ENCODE measurements at places on chromosomes 2 and 18.

DNA sequence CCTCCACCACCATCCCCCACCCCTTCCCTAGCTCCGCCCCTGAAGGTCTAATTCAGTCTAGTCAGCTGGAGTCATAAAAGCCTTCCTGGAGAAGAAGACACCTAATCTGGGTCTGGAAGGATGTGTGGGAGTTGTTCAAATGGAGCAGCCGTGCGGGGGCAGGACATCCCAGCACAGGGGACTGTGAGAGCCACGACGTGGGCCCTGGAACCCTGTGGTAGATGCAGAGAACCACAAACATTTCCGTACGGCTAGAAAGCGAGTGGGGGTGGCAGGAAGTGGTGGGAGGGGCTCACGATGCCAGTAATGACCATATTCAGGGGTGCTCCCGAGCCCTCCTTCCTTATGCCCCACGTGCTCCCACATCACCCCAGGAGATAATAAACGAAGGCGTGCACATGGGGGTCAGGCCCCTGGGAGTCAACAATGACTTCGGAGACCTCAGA is 20.9 kb upstream of the COL6A3 start:
- DNase-seq = no peak

DNA sequence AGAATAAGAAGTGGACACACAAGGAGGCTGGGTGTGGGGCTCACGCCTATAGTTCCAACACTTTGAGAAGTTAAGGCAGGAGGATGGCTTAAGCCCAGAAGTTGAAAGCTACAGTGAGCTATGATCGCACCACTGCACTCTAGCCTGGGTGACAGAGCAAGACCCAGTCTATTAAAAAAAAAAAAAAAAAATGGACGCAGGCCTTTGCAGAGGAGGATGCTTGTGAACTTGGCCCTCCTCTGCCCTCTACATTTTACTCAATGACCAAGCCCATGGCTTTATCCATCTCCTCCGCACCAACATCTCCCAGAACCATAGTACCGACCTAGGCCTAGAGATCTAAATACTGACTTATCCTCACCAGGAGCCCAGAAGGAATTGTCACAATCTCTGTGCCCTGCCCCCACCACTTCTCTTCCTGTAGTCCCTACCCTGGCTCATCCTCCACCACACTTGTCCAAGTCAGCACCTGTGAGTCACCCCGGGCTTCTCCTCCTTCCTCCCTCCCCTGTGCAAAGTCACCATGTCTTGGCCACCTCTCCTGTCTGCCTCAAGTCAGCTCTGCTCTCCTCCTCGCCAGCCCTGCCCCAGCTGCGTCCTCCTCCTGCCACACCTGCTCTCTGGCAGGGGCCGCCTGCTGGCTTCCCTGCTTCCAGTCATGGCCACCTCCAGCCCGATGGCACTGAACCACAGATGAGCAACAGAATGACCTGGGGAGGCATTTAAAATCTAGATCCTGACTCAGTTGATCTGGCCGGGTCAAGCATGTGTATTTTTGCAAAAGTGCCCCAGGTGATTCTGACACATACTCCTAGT is 35.8 kb upstream of the ASPRV1 start:
- no peak for DNase-seq

GRCh38 chr2:68121873-68122679 is 35.6 kb upstream of the PNO1 start:
- peak; percentile 64 for DNase-seq

GRCh38 chr2:196105951-196106350 is 37.3 kb upstream of the DNAH7 start:
- DNase-seq = no peak

- DNase-seq = no peak
These were observed 273.1 kb upstream of the FANCL start for GRCh38 chr2:58514252-58514651.

- no peak for DNase-seq
These were observed 242.8 kb upstream of the RBMS1 start for GRCh38 chr2:160736148-160737028.

DNA sequence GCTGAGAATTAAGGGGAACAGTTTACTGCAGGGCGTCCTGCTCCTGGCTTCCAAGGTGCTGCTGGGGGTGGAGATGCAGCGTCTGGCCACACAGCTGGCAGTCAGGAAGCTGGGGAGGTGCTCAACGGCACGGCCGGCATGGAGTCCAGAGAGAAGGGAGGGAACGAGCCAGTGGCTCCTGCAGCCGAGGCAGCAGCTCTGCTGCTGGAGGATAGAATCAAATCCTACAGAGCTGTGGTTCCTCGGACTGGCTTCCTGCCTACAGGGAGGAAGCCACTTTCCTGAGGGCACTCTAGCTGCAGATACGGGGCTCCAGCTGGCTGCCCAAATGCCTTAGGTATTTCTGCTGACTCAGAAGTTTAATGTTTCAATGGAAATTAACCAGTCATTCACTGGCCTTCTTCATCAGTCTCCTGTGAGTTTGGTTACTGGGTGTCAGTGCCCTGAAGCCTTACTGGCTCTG is 266.3 kb downstream of the TWIST2 start:
- DNase-seq = no peak

DNA sequence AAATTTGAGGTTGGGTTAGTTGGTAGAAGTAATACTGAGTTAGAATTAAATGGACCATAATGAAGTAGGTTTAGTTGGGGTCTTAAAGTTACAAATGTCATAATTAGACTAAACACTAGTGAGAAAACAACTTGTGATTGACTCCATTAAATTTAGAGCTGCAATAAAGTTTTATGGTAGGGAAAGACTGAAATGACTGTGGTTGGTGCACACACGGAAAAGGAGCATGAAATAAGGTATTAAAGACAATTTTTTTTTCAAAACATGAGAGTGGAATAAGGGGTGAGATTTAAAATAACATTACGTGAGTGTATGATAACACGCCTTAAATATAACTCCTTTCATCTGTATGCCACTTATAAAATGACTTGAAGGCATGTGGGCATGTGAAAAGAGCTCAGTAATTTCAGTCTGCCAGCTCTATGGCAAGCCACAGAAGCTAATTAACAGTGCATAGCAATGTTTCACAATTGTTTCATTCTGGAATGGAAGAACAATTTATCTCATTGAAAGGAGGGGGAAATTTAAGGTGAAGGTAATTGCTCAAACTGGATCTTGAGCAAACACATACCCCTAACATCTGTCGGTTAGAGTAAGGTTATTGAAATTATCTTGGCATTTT is 1.4 kb downstream of the FRZB start:
- no peak for DNase-seq

DNA sequence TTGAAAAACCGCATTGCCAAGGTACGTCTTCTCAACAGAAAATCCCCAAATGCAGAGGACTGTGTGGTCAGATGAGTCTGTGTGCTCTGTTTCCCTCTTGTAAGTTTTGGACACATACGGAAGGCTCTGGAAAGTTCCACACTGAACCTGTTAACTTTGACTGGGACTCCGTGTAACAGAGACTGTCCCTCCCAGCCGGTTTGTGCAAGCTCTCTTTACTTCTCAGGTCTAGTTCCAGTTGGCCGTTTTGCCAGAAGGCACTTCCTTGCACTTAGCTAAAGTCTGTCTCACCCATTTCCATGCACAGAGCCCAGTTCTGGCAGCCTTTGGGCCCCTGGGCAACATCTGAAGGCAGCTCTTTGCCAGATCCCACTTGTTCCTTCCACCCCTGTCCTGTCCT is 22.0 kb downstream of the EFHD1 start:
- DNase-seq = peak; percentile 21

GRCh38 chr2:225824748-225825449 is 425.4 kb downstream of the NYAP2 start:
- no peak for DNase-seq

- no peak for DNase-seq
These were observed 406.6 kb upstream of the MMADHC start for GRCh38 chr2:149994057-149994728.

DNA sequence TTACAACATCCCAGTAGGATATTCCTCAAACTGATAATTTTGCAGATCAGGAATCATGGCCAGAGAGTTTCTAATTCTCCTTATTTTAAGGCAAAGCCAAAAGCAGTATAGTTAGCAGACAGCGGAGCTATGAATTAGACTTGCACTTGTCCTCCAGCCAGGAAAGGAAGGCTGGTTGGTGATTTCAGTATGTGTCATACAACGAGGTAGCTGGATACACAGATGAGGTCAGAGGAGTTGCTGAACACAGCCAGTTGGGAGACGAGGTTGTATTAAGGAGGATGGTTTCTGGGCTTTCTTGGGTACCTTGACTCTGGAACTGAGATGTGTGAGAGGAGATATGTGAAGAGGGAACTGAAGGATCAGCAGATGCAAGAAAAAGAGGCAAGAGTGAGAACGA is 185.2 kb downstream of the SOX11 start:
- no peak for DNase-seq
